Esophagus squamous epithelium (tissue), 5 donors: ENCODE measurements at places on chromosomes 4 and X. TPM values are rescaled to one million over a fixed set of nuclear protein-coding genes. Genes with fewer than 3 reads are reported as not detected.

GRCh38 chrX:1719270-1719669 lies 104.4 kb downstream of the ASMT start:
- no peak for DNase-seq

The AREG gene
- total RNA-seq = 16.6 TPM

- no peak for DNase-seq
Observed at GRCh38 chrX:13069771-13070416, 25.5 kb upstream of the FAM9C start.

The ART3 gene
- total RNA-seq = 0.85 TPM
